ENCODE measurements at places on chromosomes 3 and 15. TPM values are rescaled to one million over a fixed set of nuclear protein-coding genes. Genes with fewer than 3 reads are reported as not detected.

DNA sequence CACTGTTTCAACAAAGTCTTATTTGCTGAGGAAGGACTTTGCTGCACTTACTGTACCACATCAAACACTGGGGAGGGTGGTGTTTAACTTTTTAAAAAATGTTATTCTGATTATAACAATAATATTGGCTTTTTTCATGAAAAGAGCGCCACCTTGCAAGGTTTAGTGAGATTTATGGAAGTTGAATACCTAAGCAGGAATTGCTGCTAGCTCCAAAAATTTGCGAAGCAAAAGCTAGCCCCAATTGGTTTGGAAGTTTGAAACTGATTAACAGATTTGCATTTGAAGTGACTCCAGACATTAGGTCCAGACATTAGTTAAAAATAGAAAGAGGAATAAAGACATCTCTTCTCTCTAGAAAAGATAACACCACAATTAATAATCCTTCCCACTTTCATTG is 6.7 kb downstream of the ZIC1 start:
- no peak for DNase-seq

GRCh38 chr3:151552589-151552988 is 91.7 kb upstream of the IGSF10 start:
- DNase-seq = no peak

DNA sequence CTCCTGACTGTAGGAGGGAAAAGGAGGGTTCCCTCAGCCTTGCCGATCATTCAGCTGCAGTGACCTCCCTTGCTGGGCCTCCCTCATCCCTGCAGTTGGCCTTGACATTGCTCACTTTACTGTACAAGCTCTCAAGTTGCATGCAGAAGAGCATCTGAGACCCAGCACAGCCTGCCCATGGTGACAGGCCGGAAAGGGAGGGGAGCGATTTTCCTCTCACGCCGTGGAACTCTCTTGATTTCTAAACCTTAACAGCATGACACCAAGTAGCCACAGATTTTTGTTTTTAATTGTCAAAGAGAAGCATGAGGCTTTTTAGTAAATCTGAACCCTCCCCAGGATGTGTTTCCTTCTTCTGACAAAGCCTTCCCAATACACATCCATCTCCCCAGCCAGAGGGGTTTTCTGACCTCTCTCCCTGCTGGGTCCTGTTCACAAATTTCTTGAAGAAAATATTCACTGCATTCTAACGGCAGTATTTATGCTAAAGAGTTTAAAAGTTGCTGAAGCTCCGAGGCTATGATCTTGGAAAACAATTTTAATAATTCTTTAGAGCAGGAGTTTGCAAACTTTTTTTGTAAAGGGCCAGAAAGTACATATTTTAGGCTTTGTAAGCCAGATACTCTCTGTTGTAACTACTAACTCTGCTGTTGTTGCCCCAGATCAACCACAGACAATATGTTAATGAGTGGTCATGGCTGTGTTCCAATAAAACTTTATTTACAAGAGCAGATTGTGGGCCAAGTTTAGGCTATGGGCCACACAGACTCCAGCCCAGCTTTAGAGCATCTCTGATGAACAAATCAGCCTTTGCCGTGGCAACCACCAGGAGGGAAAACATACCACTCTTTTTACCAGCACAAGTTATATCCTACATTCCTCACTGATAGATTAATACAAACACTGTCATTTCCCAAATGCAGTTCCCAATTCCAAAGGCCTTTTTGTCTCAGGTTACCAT is 34.8 kb downstream of the LMCD1 start:
- DNase-seq = no peak

Gene LRRIQ4
- polyA plus RNA-seq = 0.07 TPM

Gene PRRT3
- 1.8 TPM for polyA plus RNA-seq

Gene DPPA2
- polyA plus RNA-seq = 0.03 TPM

Gene IFT122
- polyA plus RNA-seq = 39.4 TPM

Gene ZNF445
- 18.4 TPM for polyA plus RNA-seq

Measured in large intestine (tissue), 12 donors.